ENCODE measurements at places on chromosomes 1 and 21.
A peak's percentile ranks its signal among the peaks of the same experiment; 100 is the strongest.

GRCh38 chr1:209202830-209203532 lies 380.5 kb upstream of the CAMK1G start:
- peak; percentile 67 for DNase-seq

GRCh38 chr1:72915581-72915980 lies 633.2 kb upstream of the NEGR1 start:
- DNase-seq: no peak

GRCh38 chr1:219782311-219782710 lies 146.0 kb downstream of the SLC30A10 start:
- DNase-seq: peak; percentile 41

DNA sequence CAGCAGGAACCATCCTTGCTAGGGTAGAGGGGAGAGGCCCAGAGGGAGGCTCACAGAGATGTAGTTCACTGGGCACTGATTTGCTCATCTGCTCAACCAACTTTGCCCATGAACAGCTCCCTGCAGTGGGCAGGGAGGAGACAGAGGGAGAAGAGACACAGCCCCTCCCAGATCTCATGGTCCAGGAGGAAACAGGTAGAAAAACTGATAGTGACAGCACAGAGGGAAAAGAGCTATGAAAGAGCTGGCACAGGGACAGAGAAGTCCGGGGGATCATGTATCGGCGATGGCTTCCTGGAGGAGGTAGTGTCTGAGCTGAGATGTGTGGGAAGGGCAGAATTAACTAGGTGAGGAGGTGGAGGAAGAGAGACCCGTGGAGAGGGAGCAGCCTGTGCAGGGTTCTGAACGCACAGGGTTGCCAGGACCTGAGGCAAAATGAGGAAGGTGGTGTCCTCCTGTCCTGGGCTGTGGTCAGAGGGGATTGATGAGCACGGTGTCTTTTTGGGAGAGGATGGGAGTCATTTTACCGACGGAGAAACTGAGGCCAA lies 85.9 kb downstream of the PTPRU start:
- DNase-seq: no peak

- no peak for DNase-seq
These were observed 2.3 kb downstream of the PCNT start for GRCh38 chr21:46326110-46326703.

DNA sequence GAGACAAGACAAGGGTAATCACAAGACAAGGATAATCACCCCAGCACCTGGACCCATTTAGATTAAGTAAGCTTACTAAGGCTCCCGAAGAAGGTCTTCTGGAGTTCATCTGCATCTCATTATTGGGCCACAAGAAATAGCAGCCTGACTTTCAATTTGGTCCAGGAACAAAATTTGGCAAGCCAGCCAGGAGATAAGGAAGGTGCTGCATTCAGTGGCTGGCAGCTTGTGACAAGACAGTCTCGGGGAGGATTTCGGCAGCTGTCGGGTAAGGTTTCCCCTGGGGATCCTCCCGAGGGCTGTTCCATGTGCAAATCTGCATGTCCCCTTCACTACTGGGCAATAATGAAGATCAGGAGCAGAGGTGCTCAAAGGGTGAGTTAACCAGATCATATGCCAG lies 195.2 kb downstream of the FCRL5 start:
- no peak for DNase-seq

DNA sequence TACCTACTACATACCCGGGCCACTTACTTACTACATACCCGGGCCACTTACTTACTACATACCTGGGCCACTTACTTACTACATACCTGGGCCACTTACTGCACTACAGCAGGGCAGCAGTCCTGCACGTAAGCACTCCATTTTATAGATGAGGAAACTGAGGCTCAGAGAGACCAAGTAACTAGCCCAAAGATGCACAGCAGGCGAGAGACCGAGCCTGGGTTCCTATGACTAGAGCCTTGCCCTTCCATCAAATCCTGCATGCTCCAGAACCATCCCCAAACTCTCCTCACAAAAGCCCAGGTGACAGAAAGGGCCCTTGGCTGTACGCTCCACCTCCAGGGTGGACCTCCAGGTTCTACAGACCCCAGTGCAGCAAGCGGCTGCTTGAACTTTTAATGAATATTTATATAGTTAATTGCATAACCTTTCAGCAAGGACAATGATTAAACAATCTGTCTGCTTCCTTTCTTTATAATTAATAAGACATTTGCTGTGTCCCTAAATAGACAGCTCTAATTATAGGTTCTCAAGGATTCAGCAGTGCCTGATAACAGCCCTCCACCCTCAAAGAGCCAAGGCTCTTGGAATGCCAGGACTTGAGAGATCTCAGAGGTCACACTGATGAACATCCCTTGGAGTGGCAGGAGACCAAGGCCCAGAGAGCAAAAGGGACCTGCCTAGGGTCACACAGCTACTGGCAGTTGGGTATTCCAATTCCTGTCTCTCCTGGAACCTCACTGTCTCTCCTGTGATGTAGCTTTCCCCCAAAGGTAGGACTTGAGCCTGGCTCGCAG lies 43.4 kb downstream of the LRP8 start:
- DNase-seq: no peak

DNA sequence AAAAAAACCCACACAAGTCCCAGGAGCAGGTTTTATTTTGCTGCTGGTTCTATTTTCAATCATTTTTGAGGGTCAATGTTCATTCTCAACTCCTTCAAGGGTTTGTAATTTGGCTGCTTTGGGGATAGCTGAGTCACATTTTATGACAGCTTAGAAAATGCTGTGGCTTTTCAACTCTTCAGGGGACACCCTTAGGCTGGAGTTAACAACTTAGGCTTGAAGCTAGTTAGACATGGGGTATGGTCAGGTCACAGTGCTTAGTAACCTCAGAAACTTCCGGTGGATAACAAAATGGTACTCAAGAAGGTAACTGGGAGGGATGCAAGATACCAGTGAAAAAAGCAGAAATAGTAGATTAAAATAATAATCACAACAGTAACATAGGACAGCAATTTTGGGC lies 308.8 kb downstream of the HHIPL2 start:
- no peak for DNase-seq

DNA sequence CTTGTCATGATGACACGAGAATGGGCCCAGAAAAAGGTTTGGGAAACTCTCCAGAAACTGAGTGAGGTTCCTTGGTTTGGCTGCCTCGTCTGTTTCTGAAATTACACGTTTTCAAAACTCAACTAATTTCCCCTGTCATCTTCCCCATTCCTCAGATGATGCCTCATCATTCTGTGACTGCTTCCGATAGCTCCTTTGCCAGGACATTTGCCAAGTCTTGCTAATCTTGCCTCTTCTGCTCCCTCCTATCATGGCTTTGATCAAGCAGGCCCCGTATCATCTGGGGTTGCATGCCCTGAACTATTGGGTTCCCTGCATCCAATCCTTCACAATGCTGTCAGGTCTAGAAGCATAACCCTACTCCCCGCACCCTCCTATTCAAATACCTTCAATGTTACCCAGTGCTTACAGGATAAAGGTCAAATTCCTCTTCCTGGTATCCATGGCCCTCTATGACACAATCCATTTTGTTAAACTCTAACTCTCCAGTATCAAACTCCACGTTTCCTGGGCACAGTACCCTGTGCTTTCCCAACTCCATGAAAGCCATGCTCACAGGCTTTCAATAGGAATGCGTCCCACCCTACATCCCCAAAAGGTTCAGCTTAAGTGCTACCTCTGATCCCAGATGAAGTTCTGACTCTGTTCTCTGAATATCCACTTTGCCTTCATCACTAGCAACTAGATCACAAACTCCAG lies 22.2 kb upstream of the TMEM200B start:
- no peak for DNase-seq

- DNase-seq: no peak
These were observed 128.5 kb upstream of the KIF26B start for GRCh38 chr1:245026247-245026646.

DNA sequence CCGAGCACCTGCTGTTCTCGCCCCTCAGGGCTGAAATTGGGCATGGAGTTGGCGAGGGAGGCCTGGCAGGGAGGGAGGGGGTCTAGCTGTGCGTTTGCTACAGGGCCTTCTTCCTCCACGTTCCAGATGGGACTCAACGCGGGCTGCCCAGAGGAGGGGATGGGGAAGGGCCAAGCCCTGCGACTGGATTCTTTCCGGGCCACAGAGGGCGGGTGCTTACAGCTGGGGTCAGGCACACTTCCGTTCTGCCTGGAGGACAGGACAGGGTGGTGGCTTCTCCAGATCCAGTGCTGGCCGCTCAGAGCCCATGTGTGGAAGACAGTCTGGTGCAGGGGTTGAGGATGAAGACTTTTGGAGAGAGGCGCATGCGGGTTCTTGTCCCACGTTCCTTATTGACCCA lies 90.0 kb downstream of the EDEM3 start:
- no peak for DNase-seq

GRCh38 chr1:154747740-154748404 lies 122.2 kb downstream of the KCNN3 start:
- no peak for DNase-seq

DNA sequence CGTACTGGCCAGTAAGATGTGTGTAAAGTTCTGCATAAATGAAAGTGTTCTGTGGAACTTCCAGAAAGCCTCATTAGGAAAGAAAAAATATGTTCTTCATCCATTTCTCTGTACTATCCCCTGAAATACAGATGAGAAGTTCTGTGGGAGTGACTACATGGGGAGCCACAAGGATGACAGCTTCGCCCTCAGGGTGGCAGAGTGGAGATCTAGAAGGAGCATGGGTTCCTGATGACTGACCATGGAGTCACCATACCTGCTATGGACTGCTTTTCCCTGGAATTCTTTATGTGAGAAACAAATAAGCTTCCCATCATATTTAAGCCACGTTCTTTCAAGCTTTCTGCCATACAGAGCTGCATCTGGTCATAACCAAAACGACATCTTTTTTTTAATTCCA lies 113.9 kb upstream of the RGS1 start:
- DNase-seq: no peak

GRCh38 chr1:107342316-107342715 lies 201.5 kb downstream of the NTNG1 start:
- DNase-seq: no peak

DNA sequence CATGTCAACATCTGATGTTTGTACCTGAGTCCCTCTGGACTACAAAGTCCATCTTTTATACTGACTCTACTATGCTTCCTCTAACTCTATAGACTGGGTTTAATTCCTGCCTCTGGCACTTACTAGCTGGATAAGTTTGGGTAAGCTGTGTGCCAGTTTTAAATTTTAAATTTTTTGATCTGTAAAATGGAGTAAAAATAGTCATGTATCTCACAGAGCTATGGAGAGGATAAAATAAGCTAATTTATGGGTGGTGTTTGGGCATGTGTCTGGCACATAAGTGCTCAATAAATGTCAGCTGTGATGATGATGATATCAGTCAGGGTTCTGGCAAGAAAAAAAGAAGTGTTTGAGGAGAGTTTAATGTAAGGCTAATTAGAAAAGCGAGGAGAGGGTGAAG lies 139.2 kb upstream of the C1orf21 start:
- no peak for DNase-seq
